Stimulated activated CD8-positive, alpha-beta memory T cell treated with anti-CD3 and anti-CD28 coated beads, Interleukin-4, amount 100 ng/mL, for 1 hour (primary cell): ENCODE measurements at places on chromosomes 11 and 22.

- DNase-seq, result no peak
These were observed 742 bp upstream of the BBOX1 start for GRCh38 chr11:27039873-27040272.

- no peak for DNase-seq
These were observed 411.0 kb upstream of the NARS2 start for GRCh38 chr11:78985663-78986062.

DNA sequence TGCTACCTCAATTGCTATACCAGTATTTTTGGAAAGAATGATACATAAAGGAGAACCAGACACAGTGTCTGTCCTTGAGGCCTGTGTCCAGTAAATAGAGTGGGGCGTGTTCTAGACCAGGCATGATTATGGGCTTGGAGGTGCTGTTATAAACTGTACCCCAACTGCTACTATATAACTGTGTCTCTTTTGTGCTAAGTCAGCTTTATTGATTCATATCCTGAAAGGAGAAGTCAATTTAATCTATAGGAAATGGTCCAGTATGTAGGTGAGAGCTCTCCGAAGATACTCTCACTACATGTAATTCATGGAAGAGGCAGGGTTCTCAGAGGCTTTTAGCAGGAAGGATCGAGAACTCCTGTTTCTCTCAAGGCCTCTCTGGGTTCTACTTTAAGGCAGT is 334.3 kb downstream of the TMEM135 start:
- no peak for DNase-seq

- no peak for DNase-seq
These were observed 461.3 kb downstream of the DLG2 start for GRCh38 chr11:85165819-85166218.

DNA sequence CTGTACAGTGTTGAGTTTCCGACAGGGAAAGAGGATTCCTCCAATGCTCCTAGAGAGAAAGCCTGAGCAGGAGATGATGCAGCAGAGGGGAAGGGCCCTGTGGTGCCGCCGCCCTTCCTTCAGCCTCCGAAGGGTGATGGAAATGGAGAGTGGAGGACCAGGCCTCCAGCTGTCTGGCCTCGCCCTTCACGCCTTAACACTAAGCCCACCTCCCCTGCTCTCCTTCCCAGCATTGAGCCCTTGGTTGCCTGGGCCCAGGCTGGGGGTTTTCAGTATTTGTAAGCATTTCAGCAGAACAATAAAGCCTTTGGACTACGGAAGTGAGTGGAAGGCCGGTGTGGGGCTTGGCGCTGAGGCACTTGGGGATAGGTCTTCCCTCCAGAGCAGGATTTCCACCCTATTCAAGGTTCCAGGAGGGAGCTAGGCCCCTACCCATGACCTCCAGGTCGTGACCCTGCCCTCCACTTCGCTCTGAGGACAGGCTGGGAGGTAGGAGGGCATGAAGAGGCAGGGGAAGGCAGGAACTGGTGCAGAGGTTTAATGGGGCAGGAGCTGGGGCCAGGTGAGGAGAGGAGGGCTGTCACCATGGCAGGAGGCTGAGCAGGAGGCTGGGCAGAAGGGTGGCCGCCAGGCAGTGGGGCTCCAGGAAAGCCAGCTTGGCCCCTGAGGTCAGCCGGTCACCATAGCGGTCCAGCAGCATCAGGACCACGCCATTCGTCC is 21.6 kb downstream of the TREH start:
- no peak for DNase-seq

- no peak for DNase-seq
These were observed 10.6 kb upstream of the GAB2 start for GRCh38 chr11:78428266-78428636.

- DNase-seq, result no peak
These were observed 15.4 kb downstream of the BAD start for GRCh38 chr11:64268893-64269539.

DNA sequence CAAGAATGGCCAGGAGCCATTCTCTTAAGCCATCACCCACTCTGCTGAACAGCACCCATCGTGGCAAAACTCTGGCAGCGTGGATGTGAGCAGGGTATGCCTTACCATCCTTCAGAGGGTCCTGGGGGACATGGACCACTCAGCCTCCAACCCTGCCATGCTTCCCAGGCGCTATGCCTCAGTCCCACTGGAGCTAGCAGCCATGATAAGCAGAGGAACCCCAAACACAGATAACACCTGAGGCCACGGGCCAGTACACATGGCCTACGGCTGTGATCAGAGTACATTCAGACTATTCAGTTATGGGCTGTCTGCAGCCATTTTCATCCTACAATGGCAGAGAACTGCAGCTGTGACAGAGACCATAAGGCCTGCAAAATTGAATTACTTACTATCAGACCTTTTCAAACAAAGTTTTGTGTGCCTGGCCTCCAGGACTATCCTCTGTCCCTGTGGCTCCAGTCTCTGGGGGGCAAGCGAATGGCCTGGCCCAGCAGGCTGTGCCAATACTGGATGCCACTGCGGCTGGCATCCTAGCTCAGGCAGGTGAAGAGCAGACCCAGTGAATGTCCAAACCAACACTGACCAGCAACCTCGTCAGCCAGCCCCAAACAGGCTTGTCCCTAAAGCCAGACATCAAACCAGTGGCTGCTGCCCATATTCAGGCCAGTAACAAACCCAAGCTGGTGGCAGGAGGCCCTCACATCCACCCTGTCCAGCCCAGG is 6.9 kb downstream of the ARVCF start:
- DNase-seq, result no peak

GRCh38 chr11:60345489-60345888 is 18.4 kb downstream of the MS4A6E start:
- DNase-seq, result no peak

GRCh38 chr11:102112509-102112821 is 2.2 kb downstream of the YAP1 start:
- no peak for DNase-seq

DNA sequence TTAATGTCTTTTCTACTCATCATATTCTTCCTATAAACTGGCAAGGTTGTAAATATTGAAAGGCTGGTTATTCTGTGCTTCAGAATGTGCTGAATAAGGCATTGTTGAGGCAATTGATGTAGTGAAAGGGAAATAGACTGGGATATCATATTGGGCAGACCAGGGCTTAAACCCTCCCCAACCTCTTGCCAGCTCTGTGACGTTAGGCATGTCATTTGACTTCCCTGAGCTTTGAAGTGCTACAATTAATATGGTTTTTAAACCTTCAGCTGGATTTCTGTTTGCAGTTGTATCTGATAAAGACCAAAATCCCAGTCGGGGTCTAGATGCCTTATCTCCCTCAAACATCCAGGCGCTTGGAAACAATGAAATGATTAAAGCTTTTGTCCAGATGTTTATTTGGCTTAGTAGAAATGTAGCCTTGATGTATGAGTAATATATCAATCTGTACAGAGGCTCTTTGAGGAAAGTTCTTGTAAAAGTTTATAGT is 208.1 kb downstream of the DBX1 start:
- no peak for DNase-seq

DNA sequence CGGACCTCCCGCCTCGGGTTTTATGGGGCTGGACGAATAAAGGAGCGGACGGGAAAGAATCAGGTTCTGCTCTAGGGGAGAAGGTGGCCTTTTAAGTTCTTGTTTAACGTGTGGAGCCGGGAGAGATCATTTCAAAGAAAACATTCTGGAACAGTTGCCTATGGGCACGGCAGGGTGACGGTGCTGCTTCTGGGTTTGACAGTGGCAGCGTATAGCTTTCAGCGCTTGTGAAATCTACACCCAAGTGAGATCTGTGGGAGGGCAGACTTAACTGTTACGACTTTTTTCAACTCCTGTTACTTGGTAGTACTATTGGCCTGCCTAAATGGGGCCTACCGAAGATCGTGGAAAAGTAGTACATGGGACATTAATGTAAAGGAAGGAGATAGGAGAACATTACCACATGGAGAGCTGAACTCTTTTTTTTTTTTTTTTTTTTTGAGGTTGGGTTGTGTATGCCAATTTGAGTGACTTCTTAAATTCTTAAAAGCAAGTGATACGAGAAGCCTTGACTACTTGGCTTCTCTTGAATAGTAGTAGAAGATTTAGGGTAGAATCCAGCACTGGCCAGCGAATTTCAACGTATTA is 743 bp downstream of the USP47 start:
- peak; percentile 30 for DNase-seq

- DNase-seq, result no peak
These were observed 110.5 kb downstream of the ATG16L2 start for GRCh38 chr11:72924568-72925190.

DNA sequence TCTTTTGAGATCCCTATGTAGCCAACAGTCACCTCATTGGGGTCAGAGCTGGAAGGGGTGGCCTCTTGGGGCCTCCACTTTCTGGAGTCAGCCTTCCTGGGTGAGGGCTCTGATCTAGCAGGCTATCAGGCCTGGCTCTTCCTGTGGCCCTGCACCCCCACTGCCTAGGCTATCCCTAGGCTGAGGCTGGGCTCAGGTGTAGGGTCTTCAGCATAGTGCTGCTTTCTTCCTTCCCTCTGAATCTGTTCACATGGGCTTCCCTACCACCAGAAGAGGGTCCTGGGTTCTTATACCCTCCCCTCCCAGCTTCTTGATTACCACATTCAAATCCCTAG is 456 bp upstream of the SPI1 start:
- no peak for DNase-seq

- DNase-seq, result no peak
These were observed 111.7 kb downstream of the ZNF280B start for GRCh38 chr22:22396741-22397291.
